ENCODE measurements at places on chromosomes 3 and 15. TPM values are rescaled to one million over a fixed set of nuclear protein-coding genes. Genes with fewer than 3 reads are reported as not detected.

CAMP gene
- total RNA-seq: not detected

APOD gene
- not detected for total RNA-seq

PRR23E gene
- total RNA-seq: not detected

GRK7 gene
- 0.27 TPM for total RNA-seq

REC114 gene
- total RNA-seq: not detected

SYNM gene
- total RNA-seq: 5.2 TPM

MEGF11 gene
- total RNA-seq: not detected

RCN2 gene
- total RNA-seq: 28.5 TPM

SLC6A1 gene
- total RNA-seq: not detected

ASB14 gene
- total RNA-seq: not detected

RASGRP1 gene
- total RNA-seq: 101 TPM

CCDC54 gene
- total RNA-seq: not detected

CHRD gene
- total RNA-seq: not detected

SERPINI2 gene
- not detected for total RNA-seq

SLC22A13 gene
- total RNA-seq: 0.65 TPM

OIP5 gene
- total RNA-seq: not detected

LEKR1 gene
- total RNA-seq: 0.48 TPM

AMT gene
- total RNA-seq: 13.9 TPM

DNA sequence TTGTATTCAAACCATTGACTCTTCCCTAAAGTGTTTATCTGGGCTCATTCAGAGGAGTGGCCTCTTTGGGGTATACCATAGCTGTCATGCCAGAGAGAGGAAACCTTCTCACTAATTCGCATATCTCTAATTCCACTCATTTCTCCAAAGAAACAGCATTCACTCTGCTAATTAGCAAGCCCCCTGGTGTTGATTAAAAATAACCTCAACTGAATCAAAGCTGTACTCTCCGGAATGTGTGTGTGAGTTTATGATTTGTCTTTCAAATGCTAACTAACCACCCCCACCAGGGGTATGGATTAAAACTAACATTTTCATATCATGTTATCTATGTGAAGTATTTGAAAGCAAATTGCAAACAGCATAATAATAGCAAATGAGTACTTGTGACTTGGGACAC, 45.5 kb downstream of the PAQR5 start:
- H3K36me3 ChIP-seq: no peaks in the 10 kb centered on the region
- H3K4me1 ChIP-seq: no peaks in the 10 kb centered on the region
- H3K27me3 ChIP-seq: no peaks in the 10 kb centered on the region
- no peak overlapping the region for H3K4me3 ChIP-seq

GRCh38 chr3:84223512-84223911, 735.3 kb upstream of the CADM2 start:
- H3K4me1 ChIP-seq: no peaks in the 10 kb centered on the region
- no peak for DNase-seq
- no peak overlapping the region for H3K27ac ChIP-seq
- H3K27me3 ChIP-seq: no peaks in the 10 kb centered on the region

DNA sequence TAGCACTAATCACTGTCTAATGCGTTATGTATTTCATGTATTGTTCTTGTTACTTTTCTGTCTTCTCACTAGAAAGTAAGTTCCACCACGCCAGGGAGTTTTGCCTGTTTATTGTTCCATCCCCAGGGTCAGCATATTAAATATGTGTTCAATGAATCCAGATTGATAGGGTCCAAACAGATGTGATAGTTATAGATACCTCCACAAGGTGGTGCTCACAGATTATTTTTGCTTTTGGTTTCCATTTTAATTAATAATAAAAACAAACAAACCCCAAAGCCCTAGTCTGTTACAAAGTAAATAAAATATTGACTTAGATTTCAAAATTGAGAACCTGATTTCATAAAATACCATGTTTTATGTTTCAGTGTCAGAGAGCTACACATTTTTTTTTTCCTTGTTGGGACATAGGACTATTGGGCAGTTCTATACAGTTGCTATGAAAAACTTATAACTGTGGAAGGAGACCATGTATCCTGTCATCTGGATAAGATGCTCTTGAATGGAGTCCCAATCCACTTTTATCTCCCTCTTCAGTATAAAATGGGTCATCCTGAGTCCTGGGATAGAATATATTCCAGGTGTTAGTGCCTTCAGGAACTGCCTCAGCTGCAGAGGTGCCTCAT, 12.4 kb downstream of the OTOL1 start:
- H3K4me1 ChIP-seq: no peaks in the 10 kb centered on the region
- no peak overlapping the region for H3K27ac ChIP-seq
- H3K36me3 ChIP-seq: no peaks in the 10 kb centered on the region
- no peak for DNase-seq
- no peaks in the 10 kb centered on the region for H3K27me3 ChIP-seq

DNA sequence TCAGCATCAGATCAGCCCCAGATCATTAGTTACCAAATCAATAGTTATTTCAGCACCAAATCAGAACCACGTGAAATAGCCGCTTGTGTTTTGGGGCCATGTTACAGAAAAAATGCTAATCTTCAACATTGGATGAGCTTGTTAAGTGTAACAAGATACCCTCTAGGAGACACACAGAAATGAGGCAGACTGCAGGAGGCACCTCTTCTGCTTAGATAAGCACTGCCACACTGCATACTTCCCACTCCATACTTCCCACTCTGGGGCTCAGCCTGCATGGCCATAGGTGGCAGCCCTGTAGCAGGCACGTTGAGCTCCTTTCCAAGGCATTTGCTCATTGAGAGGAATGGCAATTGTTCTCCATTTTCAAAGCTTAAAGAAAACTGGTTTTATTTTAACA, 73.3 kb downstream of the CHCHD6 start:
- no peaks in the 10 kb centered on the region for H3K4me1 ChIP-seq
- no peaks in the 10 kb centered on the region for H3K27me3 ChIP-seq
- H3K36me3 ChIP-seq: no peaks in the 10 kb centered on the region

GRCh38 chr3:139252719-139253118, 91.1 kb upstream of the MRPS22 start:
- no peaks in the 10 kb centered on the region for H3K4me1 ChIP-seq
- no peaks in the 10 kb centered on the region for H3K27me3 ChIP-seq
- no peak for DNase-seq
- H3K27ac ChIP-seq: no peak overlapping the region

GRCh38 chr15:73918784-73919183, 7.5 kb upstream of the LOXL1 start:
- H3K4me1 ChIP-seq: peaks cover 3% of the 10 kb centered on the region
- peaks cover 23% of the 10 kb centered on the region for H3K36me3 ChIP-seq

GRCh38 chr15:94162939-94163338, 68.4 kb upstream of the MCTP2 start:
- H3K4me3 ChIP-seq: no peak overlapping the region
- no peak overlapping the region for H3K27ac ChIP-seq
- no peaks in the 10 kb centered on the region for H3K27me3 ChIP-seq
- DNase-seq: no peak
- no peaks in the 10 kb centered on the region for H3K4me1 ChIP-seq

- DNase-seq: peak; percentile 72
- H3K27ac ChIP-seq: no peak overlapping the region
- peak overlapping the region; percentile 48 for H3K4me3 ChIP-seq
- no peaks in the 10 kb centered on the region for H3K36me3 ChIP-seq
Measured at GRCh38 chr3:196969660-196970546, 1.3 kb upstream of the PIGZ start.

DNA sequence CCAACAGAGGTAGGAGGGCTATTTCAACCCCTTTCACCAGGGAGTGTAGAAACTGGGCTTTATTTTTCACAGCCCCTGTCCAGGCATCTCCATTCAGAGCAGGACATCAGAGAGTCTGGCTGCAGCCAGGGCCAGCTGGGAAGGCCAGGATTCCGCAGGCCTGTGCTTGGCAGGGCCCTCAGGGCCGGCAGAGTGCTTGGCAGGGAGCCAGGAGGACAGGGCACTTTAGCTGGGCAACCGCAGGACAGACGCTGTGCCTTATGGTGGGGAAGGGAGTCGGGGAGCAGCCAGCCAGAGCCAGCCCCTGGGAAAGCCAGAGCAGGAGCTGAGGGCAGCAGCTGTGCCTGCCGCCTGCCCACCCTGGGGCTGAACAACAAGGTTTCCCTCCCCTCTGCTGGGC, 34.5 kb upstream of the IQCF6 start:
- no peaks in the 10 kb centered on the region for H3K27me3 ChIP-seq
- H3K36me3 ChIP-seq: no peaks in the 10 kb centered on the region
- H3K4me1 ChIP-seq: no peaks in the 10 kb centered on the region
- H3K4me3 ChIP-seq: no peak overlapping the region
- DNase-seq: no peak
- no peak overlapping the region for H3K27ac ChIP-seq

- no peaks in the 10 kb centered on the region for H3K27me3 ChIP-seq
- no peak overlapping the region for H3K4me3 ChIP-seq
- H3K27ac ChIP-seq: no peak overlapping the region
- H3K4me1 ChIP-seq: no peaks in the 10 kb centered on the region
- DNase-seq: no peak
- H3K36me3 ChIP-seq: no peaks in the 10 kb centered on the region
Measured at GRCh38 chr3:183061391-183062172, 37.7 kb downstream of the MCCC1 start.

DNA sequence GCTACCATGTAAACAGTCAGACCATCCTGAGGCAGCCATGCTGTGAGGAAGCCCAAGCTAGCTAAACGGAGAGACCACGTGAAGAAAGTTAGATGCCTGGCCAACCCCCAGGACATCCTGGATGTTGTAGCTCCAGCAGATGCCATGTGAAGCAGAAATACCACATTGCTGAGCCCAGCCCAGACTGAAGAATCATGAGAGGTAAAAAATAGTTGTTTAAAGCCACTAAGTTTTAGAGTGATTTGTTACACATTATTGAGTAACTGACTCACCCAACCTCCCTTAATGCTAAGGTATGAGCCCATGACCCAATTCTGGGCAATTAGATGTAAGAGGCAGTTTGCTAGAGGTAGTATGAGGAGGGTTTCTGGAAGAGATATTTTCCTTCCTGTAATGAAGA, 200.5 kb downstream of the THRB start:
- DNase-seq: no peak
- H3K27ac ChIP-seq: no peak overlapping the region
- H3K36me3 ChIP-seq: no peaks in the 10 kb centered on the region
- H3K4me1 ChIP-seq: no peaks in the 10 kb centered on the region
- H3K27me3 ChIP-seq: no peaks in the 10 kb centered on the region
- no peak overlapping the region for H3K4me3 ChIP-seq

DNA sequence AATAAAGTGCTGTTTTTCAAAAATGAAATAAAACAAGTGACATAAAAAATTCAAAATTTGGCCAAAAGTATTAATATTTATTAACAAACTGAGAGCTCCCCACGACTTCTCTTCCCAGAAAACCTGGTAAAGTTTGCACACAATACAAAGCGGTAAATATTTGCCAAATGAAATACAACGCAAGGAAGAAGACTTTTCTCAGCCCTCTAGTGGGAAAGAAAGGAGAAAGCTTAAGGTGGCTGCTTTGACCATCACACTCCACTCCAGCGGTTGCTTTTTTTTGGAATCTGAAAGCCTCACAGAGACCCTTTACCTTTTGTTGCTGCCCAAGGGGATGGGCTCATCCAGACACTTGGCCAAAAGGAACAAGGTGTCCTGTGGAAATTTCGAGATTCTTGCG, 1.1 kb upstream of the GK5 start:
- no peaks in the 10 kb centered on the region for H3K36me3 ChIP-seq
- no peak overlapping the region for H3K27ac ChIP-seq
- no peak overlapping the region for H3K4me3 ChIP-seq
- no peak for DNase-seq
- no peaks in the 10 kb centered on the region for H3K27me3 ChIP-seq

GRCh38 chr3:53238886-53239285, 16.9 kb downstream of the TKT start:
- H3K36me3 ChIP-seq: no peaks in the 10 kb centered on the region
- no peaks in the 10 kb centered on the region for H3K27me3 ChIP-seq
- DNase-seq: no peak
- H3K27ac ChIP-seq: no peak overlapping the region
- no peak overlapping the region for H3K4me3 ChIP-seq
- no peaks in the 10 kb centered on the region for H3K4me1 ChIP-seq

DNA sequence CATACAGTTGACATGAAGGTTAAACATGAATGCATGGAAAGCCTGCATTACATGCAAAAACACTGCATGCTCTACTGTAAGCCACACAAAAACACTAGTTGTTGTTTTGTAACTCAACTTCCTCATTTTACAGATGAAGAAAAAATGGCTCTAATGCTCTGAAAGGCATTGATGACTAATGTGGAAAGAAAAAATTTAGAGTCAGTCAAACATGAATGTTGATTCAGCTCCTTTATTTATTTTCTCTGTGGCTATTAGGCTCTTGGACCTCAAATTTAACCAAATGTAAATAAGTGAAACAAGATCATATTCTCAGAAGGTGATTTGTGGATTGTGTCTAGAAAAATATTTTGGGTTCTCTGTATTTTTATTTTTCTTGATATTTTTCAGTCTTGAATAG, 336.7 kb upstream of the ZNF717 start:
- no peaks in the 10 kb centered on the region for H3K36me3 ChIP-seq
- H3K27me3 ChIP-seq: no peaks in the 10 kb centered on the region
- H3K27ac ChIP-seq: no peak overlapping the region
- DNase-seq: no peak
- no peaks in the 10 kb centered on the region for H3K4me1 ChIP-seq

GRCh38 chr3:37387462-37387861, 213.1 kb upstream of the LRRFIP2 start:
- DNase-seq: no peak
- H3K4me1 ChIP-seq: no peaks in the 10 kb centered on the region
- no peak overlapping the region for H3K4me3 ChIP-seq
- H3K36me3 ChIP-seq: peaks cover 49% of the 10 kb centered on the region
- no peaks in the 10 kb centered on the region for H3K27me3 ChIP-seq

GRCh38 chr15:72482275-72482674, 8.1 kb downstream of the ARIH1 start:
- no peaks in the 10 kb centered on the region for H3K36me3 ChIP-seq
- H3K4me3 ChIP-seq: no peak overlapping the region
- H3K27me3 ChIP-seq: no peaks in the 10 kb centered on the region
- no peak for DNase-seq
- no peak overlapping the region for H3K27ac ChIP-seq
- H3K4me1 ChIP-seq: peaks cover 46% of the 10 kb centered on the region

- no peak overlapping the region for H3K4me3 ChIP-seq
- H3K27ac ChIP-seq: no peak overlapping the region
- H3K27me3 ChIP-seq: no peaks in the 10 kb centered on the region
- no peaks in the 10 kb centered on the region for H3K4me1 ChIP-seq
- H3K36me3 ChIP-seq: no peaks in the 10 kb centered on the region
Measured at GRCh38 chr3:184716622-184717398, 4.9 kb upstream of the MAGEF1 start.

DNA sequence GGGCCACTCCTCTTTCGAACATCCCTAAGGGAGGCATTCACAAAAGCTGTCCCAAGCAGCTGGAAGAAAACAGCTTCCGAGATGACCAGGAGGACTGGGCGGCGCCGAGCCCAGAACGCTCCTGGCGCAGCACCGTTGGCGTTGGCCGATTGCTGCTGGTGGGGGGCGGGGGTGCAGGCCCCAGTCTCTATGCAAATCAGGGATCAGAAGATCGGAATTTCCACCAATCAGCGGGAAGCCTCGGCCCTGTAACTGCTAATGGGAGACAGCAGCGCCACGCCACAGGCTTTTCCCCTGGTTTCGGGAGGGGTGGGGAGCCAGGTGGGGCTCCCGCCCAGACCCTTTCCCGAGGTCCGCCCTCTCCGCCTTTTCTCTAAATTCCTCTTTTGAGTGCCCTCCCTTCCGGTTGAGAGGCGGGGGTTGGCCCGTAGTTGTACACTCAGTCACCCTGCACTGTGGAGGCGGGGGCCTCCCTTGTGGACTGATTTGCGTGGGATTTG, 27.0 kb downstream of the HMCES start:
- H3K4me3 ChIP-seq: no peak overlapping the region
- no peaks in the 10 kb centered on the region for H3K4me1 ChIP-seq
- DNase-seq: no peak
- H3K27me3 ChIP-seq: no peaks in the 10 kb centered on the region
- peak overlapping the region; percentile 44 for H3K27ac ChIP-seq

GRCh38 chr3:125048282-125048681, 7.5 kb downstream of the HEG1 start:
- DNase-seq: no peak
- no peaks in the 10 kb centered on the region for H3K27me3 ChIP-seq
- H3K27ac ChIP-seq: no peak overlapping the region
- H3K4me1 ChIP-seq: peaks cover 27% of the 10 kb centered on the region

All from naive thymus-derived CD4-positive, alpha-beta T cell (primary cell).